ENCODE measurements at places on chromosomes 4 and X.

DNA sequence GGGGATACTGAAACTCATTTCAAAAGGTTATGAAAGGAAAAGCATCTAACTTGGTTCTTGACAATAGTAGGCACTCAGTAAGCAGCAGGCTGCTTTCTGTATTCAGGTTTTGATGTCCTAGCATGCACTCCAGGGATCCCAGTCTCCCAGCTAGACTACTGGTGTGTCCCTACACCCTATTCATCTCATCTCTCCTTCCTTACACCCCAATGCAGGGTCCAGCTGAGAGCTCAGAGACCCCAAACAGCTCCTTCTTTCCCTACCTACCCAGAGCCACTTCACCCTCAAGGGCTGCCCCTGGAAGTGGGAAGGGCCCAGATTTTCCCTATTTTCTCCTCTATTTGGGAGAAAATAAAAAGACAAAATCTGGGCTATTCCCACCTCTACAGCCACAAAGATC, 1.6 kb upstream of the EFNB1 start:
- DNase-seq = peak; percentile 48

- no peak for DNase-seq
Measured at GRCh38 chrX:23790155-23790497, 7.2 kb downstream of the SAT1 start.

DNA sequence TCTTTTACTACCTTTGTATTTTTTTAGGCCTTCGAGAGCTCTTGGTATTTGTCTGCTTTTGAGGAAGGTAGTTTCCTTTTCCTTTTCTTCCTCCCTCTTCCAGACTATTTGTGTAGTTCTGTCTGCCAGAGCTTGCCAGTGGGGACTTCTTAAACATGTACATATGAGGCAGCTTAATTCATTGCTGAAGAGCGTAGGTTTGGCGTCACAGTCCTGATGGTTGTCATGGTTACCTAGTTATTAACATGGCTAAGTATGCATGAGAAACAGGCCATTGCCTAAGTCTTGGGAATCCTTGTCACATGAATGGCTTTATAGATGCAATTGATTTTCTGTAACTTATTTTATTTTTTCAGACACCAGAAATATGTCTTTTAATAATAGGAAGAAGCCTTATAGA, 48.5 kb upstream of the ARMCX2 start:
- no peak for DNase-seq

- no peak for DNase-seq
Measured at GRCh38 chr4:184282251-184282713, 64.6 kb upstream of the ENPP6 start.

- no peak for DNase-seq
Measured at GRCh38 chrX:106401965-106402559, 209.7 kb upstream of the RADX start.

DNA sequence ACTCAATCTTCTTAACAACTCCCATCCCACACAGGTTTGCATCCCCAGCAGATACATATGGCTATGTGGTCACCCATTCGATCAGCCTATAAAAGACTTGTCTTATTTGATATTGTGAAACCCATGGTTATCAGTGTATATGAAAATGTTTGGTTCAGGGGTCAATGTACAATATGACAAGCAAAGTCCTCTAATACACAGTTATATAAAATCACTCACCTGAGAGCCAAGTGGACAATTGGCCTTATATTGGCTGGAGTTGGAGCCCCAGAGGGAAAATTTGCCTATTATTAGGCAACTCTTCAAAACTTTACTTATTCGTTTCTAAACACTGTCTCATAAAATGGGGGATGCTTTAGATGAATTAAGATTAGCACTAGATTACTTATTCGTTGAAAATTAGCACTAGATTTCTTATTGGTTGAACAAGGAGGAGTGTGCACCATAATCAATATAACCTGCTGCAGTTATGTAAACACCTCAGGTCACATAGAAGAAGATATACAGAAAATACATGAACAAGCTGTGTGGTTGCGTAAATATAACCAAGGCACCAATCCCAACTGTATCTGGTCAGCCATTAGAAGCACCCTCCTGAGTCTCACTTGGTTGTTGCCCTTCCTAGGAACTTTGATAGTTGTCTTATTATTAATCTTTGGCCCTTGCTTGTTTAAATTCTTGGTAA, 10.7 kb upstream of the ADH4 start:
- DNase-seq = no peak

GRCh38 chr4:139593091-139593564, 37.1 kb upstream of the SETD7 start:
- no peak for DNase-seq

DNA sequence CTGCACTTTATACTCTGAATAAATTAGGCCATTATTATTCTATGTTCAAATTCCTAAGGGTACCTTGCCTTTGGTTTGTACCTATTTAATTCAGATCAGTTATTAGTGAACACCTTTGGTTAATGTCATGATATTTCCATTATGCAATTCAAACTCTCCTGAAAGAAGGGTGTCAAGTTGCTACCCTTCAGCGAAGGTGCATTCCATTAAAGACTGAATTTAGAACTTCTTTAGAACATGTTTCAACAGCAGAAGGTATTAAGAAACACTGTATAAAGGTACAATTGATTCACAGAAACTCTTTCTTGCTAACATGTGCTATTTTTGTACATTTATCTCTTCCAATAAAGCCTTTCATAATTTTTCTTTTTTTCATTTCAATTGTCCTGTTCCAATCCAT, 1545.4 kb upstream of the PCDH10 start:
- DNase-seq = no peak

DNA sequence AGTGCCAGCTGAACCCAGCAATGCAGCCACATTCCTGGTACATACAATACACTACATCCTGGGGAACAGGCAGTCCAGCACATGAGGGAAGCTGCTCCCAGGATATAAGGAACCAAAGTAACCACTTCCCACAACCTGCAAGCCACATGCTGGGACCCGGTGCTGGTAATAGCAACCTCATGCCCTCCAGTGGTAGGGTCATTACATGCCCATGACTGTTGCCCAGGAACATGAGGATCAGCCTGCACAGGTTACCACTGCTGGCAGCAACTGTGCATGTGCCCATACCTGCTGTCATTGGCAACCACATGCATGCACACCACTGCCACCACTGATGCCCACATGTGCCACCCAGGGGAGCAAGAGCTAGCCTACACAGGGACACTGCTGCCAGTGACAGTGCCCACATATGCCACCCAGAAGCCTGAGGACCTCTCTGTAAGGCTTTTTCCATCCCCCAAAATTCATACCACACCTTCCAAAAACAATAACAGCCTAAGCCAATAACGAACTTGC, 1982.5 kb downstream of the ARAP2 start:
- DNase-seq = no peak

- no peak for DNase-seq
Measured at GRCh38 chr4:152828122-152828521, 48.4 kb downstream of the ARFIP1 start.

DNA sequence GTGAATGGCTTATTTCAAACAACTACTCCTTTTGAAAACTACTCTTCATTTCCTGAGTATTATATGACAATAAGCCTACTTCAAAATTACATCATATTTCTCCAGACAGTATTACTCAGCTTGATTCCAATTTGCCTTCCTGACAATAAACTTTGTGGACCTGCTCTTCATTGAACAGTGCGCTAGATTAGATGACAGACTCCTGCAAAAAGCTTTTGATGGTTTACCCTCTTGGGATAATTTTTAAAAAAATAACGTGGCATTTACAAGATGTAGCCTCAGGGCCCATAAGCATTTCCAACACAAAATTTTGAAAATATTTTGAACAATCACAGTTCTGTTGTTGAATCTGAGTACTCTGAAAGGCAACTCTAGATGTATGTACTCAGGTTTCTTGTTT, 25.9 kb downstream of the MGAT4D start:
- DNase-seq = no peak

GRCh38 chrX:153469811-153470410, 465 bp downstream of the HAUS7 start:
- DNase-seq = no peak

DNA sequence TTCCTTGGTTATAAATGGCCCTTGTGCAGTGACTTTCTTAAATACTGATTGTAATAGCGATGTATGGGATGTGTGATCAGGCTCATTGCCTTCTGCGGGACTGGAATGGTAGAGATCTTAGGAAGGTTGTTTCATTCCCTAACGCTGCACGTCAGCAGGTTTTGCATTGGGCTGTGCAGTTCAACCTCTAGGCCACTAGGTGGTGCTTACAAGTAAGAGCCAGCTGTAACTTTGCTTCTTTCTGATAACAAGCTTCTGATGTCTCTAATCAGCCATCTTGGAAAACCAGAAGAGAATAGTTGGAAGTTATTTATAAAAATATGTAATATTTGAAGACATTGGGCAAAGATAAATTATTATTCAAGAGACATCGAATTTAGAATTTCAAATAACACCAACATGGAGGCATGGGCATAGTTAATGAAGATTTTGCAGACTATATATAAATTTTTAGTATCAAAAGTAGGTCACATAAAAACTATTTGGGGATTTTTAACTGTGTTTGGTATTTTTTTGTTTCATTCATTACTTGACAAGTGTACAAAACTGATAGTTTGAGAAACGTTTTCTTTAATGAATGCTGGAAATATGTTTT, 339.7 kb upstream of the PCDH7 start:
- no peak for DNase-seq

DNA sequence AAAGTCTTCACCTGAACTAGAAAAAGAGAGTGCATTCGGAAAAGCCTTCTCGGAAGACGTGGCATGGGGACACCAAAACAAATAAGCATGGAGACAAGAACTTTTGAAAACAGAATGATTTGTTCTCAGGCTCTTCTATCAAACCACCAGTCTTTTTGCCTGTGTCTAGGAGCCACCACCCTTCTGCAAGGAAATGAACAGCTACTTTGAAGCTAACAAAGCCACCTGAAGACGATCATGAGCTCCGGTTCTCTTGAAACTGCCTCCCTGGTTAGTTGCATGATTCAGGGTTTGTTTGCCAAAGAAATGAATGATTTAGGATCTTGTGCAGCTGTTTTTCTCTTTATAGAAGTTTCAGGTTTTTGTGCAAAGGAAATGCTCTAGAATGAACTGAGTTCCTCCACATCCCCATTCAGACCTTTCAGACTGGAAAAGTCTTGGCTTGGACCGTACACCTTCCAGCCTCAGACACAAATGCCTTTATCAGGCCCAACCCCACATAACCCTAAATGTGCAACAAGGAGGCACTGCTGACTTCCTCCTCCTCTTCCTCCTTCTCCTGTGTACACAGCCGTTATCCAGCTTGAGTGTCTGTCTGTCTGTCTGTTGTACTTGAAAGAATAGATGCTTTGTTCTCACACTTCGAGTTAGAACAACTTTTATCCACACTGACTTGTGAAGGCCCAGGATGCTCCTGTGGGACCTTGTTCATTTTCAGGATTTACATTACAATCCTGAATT, 334.8 kb upstream of the KLF3 start:
- no peak for DNase-seq

DNA sequence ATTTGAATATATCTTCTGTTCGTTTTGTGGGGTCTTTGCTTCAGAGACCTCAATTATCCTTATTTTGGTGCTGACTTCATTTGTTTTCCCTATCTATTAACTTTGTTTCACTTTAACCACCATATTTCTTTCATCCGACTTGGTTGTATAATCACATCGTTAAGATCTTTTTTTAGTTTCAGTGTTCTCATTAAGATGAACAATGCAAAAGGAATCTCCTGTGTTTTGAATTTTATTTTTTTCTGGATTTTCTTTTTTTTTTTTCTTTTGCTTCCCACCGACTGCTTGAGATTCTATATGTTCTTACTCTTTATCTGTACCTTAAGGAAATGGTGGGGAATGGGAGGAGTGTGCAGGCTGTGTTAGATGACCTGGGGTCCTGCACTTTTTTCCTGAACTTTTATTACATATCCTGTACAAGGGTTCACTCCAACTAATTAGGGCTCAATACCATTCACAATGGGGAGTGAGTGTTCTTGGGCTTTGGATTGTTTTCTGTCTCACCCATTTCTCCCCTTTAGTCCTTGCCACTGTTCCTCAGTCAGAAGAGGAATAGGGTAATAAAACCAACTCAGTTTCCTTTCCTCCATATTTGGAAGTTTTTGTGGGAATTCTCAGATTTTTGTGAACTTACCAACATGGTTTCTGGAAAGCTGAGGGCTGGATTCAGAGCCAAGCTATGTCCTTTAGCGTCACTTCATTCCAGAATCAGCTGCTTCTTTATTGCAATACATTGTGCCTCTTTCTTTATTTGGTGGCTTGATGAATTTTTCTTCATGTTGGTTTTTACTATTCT, 43.2 kb upstream of the BMPR1B start:
- DNase-seq = no peak

GRCh38 chr4:177778623-177779022, 336.4 kb upstream of the AGA start:
- no peak for DNase-seq

DNA sequence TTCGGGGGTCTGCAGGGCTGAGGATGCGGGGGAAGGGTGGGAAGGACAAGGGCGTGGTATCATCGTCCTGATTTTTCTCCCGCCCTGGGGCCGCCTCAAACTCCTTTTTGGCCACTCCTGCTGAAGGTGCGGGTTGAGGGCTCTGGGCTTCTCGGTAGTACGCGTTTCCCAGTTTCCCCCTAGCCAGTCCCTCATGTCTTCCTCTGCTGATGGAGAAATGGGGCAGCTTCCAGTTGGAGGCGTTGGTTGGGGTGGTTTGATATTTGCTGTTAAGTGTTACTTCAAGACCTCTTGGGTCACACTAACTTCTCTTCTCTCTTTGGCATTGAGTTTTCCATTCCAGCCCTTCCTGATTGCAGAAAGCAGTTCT, 482 bp downstream of the GSTCD start:
- no peak for DNase-seq

GRCh38 chr4:28686618-28687017, 1826.0 kb downstream of the STIM2 start:
- DNase-seq = no peak

- DNase-seq = no peak
Measured at GRCh38 chr4:15765391-15765790, 12.7 kb upstream of the CD38 start.

DNA sequence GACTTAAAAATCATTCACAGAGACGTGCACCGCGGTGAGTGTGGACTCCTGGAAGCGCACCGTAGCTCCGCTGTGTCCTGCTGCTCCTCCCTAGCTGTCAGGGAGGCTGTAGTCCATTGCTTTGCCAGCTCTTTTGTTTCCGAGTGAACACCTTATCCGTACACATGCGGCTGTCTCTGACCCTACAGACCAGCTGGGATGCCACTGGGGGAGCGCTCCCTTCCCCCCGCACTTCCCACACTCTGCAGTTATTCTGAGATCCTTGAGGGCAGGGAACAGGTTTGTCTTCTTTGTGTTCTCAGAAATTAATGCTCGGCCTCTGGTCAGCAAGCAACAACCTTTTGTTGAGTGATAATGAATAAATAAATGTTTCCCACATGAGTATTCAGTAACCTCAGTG, 33.7 kb upstream of the MSANTD1 start:
- no peak for DNase-seq
